NCI-H1436 treated with DMSO at 0.1 percent for 48 hours (cell line): ENCODE measurements at places on chromosomes 13 and 19.

DNA sequence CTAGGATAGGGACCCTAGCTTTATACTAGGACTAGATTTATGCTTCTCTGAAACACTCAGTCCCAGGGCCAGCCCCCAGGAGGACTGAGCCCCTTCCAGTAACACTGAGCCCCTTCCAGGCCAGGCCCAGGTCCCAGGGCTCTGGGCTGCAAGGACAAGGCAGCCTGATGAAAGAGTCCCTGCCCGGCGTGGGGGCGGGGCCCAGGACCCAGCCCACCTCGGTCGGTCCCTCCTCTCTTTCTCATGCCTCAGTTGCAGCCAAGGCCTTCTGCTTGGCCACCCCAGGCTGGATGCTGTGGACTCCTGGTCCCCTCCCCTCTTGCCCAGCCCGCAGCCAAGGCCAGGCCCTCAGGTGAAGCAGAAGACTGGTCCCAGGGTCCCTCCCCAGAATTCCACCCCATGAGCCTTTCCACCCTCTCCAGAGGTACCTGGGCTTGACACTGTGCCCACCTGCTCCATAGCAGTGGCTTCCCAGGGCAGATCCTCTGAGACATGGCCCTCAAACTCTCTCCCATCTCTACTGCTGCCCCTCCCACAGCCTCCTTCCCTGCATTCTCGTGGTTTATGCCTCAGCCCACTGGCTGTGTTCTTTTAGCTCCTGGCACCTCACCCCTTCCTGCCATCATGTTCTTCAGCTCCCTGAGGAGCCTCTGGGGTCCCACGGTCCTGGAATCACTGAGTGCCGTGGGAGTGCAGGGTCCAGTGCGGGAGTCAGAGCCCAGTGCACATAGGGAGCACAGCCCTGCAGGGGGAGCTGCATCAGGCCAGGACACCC lies 53.6 kb upstream of the C1QTNF9B start:
- DNase-seq: no peak

- peak; percentile 79 for DNase-seq
Measured at GRCh38 chr13:112102243-112102642, 35.3 kb downstream of the SOX1 start.

- peak; percentile 50 for DNase-seq
Measured at GRCh38 chr19:7500811-7501450, 12.1 kb upstream of the PEX11G start.

DNA sequence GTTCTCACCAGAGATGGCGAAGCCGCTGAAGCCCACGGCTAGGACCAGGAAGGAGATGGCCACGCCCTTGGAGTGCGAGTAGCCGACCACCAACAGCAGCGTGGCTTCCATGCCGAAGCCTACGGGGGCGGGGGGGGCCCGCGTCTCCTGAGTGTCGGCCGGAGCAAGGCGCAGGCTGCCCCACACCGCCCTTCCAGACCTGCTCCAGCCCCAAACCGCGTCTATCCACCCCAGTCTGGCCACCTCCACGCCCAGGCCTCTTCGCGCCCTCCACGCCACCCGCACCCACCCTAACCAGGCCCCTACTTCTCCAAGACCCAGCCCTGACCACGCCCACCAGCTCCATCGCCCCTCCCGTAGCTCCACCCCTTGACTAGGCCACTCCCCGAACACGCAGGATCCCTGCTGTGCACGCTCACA lies 6.2 kb downstream of the GFY start:
- DNase-seq: no peak

DNA sequence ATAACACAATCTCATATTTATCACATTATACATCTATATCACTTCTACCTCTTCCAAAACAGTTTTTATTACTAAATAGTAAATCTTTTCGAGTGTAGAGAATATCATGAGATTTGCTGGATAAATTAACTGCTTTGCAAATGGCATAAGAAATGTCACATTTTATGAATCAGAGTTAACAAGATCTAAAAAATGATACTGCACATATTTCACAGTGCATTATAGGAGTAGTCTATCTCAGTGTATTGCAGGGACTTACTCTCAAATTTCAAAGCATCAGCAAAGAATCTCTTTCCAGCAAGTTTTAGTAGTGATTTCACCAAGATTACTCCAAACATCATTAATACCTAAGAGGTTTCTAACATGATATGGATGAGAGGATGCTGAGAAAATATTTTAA lies 687.1 kb upstream of the SLITRK1 start:
- DNase-seq: no peak

DNA sequence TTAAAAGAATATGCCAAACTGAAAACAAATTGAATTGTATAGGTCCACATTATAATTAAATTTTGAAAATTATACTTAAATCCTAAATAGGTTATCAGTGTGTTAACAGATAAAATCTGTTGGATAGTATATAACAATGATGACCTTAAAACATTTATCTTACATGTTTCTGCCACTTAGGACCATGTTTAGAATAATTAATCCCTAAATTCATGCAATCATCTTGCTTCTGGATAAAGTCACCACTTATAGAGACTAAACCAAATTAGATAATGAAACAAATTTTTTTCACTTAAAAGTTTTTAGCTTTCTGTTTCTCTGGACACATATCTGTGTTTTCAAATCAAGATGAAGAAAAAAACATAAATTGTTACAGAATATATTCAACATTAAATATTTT lies 511.7 kb upstream of the MIR17HG start:
- no peak for DNase-seq

- no peak for DNase-seq
Measured at GRCh38 chr19:8174706-8175105, 25.3 kb upstream of the FBN3 start.

- peak; percentile 80 for DNase-seq
Measured at GRCh38 chr19:12945479-12946091, at the start of gene RAD23A. RAD23A (plus strand) TSS chr19:12945862; CDS start chr19:12945949, 87 bp downstream.

DNA sequence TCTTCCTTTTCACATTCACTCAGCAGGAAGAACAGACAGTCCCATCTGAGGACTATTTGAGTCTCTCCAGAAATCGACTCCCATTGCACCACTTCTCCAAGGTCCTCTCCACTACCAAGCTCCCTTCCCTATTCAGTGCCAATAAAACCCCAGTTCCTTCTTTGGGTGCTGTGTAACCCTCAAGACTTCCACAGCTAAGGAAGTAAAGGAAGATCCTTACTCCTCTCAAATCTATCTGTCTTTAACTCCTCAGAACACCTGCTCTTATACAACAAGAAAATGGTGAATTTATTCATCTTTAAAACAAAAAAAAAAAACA lies 29.2 kb upstream of the TM9SF2 start:
- no peak for DNase-seq

- no peak for DNase-seq
Measured at GRCh38 chr13:30290812-30291436, 16.4 kb downstream of the KATNAL1 start.

GRCh38 chr19:39401549-39402345 lies 4.9 kb upstream of the ZFP36 start:
- DNase-seq: no peak

GRCh38 chr13:98222081-98222554 lies 45.0 kb upstream of the RNF113B start:
- DNase-seq: no peak

DNA sequence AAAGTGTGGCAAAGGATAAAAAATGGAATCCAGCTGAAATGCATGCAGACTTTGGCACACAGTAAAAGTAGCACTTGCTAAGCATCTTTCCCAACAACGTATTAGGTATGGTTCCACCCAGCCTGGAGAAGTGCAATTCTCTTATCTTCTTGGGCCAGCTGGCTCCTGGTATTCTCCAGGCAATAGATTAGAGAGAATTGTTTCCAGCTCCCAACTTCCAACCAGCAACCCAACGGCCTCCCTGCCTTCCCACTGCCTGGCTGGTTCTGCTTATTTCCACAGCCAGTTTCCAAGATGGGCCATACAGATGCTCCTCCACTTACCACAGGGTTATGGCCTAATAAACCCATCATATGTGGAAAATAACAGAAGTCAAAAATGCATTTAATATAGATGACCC lies 133.4 kb downstream of the OXGR1 start:
- no peak for DNase-seq

GRCh38 chr13:51231456-51231855 lies 9.3 kb downstream of the FAM124A start:
- no peak for DNase-seq
